Hypothalamus (tissue), 51 donors: ENCODE measurements at places on chromosomes 3 and 15.
A peak's percentile ranks its signal among the peaks of the same experiment; 100 is the strongest.

DNA sequence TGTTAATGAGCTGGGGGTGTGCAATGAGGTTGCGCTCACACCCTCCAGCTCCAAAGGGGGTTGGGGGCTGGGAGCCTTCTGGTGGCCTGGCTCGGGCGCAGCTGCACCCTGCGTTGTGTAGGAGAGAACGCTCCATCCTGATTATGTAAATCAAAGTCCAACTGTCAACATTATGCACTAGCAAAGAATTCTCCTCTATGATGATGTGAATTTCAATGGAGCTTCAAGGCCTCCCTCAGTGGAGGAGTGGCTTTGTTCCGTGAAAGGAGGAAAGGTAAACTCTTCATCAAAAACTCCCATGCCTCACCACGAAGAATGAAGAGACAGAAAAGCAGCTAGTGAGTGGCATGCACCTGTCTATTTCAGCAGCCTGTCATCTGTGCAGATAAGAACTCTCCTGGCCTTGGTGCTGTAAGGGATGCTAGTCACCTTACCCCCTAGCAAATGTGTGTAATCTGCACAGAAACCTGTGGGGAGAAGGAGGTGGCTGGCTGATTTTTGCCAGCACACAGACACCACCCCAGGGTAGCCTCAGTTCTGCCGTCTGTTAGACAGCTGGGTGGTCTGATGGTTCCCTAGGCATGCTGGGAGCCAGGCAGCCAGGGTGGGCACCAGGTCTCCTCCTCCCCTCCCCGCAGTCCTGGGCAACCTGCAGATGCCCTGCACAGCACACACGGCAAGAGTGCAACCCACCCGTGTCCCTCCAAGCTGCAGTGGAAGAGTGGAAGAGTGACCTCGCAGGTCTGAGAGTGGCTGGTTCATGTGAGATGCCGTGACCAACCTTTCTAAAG is 47.0 kb upstream of the TRPM1 start:
- no peak for DNase-seq

GRCh38 chr3:160472344-160472743 is 22.8 kb upstream of the TRIM59 start:
- no peak for DNase-seq

- DNase-seq: no peak
Measured at GRCh38 chr3:145727476-145727875, 433.5 kb downstream of the PLOD2 start.

DNA sequence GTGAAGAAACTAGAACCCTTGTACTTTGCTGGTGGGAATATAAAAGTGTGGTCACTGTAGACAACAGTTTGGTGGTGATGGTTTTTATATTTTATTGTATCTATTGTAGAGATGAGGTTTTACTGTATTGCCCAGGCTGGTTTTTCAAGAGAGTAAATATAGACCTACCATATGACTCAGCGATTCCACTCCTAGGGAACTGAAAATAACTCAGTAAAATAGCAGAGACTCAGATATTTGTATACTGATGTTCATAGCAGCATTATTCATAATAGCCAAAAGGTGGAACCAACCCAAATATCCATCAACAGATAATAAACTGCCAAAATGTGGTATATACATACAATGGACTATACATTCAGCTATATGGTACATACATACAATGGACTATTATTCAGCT is 68.8 kb upstream of the IL12A start:
- DNase-seq: no peak

DNA sequence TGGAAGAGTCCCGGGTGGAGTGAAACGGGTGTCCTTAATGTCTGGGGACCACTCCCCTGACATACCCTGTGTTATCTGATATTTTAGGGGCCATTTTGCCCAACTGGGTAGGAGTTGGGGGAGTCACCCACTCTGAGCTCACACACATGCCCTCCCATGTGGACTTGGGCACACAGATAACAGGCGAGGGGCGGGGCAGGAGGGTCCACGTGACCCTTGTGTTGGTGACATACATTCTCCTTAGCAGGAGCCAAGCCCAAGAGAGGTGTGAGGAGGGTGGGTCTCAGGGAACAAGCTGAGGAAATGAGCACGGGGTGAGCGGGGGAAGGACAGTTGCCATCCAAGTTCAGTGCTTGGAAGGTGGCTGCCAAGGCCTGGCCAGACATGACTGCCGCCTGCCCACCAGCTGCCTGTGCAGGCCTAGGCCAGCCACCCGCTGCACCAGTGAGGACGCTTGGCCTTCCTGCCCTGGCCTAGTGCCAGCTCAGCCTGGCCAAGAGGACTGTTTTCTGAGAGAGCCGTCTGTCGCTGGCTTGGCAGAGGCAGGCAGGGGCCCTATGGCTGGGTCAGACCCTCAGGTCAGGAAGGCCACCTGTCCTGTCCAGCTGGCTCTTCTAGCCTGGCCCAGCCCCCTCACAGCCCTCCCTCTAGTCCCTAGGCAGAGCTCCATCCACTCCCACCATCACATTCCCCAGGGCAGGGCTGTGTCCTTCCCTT is 31.3 kb upstream of the TMEM115 start:
- DNase-seq: peak; percentile 58

DNA sequence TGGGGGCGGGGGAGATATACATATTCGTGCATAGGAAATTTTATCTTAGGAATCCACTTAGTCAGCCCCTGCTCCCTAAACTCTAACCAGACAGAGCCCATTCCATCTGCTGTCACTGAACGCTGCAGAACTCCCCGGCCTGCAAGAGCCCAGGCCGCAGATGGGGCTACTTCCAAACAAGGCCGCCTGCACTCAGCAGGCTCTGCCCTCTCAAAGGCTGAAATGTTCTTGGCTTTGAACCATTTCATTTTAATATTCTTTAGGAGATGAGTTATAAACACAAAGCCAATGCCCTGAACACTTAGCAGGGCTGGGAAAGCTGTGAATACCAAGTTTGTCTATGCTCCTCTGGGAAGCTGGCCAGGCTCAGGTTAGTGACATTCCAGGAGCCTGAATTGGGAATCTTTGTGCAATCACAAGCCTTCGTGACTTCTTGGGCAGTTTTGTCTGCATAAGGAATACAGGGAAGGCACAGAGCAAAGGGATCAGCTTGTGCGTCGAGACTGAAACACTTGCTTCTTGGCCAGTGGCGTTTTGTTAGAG is 65.0 kb downstream of the SYNM start:
- DNase-seq: no peak

DNA sequence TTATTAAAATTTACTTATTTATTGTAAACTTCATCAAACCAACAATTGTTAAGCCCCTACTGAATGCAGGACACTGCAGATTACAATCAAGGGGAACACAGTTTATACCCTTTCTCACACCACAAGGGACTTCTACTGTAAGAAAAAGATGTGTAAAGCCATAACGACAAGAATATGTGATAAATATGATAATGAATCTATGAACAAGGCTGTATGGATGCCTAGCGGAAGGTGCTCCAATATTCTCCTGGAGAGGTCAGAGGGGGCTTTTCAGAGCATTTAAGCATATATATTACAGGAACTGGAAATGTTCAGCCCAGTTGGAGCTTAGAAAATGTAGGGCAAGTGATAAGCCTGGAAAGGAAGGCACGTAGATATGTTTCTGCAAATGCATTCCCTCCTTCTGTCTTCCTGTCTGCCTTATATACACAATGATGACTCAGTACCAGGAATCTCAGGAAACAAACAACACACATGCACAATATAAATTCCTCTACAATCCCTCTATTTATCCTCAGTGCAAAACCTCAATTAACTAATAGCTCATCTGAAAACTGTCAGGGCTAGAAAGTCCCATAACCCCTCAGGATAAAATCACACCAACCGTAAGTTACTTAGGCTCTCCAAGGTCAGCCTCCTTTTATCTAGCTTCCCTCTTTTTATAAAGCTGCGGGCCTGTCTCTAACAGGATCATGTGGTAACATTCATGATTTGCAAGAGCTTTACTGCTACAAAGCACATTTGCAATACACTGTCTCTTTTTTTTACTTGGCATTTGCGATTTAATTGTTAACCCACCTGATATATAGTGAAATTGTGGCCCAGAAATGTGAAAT is 393.1 kb downstream of the LPP start:
- no peak for DNase-seq

DNA sequence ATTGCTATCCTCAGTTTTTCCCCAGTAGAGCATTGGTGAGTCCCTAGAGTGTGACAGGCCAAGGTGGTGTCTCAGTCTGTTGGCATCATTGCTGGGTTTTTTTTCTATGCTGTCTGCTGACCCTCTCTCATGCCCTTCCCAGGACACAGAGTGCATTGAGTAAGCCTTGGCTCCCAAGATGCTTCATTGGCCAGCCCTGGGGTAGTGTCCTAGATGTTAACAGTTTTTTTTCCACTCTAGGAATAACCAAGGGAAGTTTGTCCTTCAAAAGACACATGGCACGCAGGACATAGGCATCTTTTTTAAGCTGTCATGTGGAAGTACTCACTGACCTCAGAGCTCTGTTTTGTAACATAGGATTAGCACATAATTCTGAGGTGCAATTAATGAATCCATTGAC is 19.5 kb downstream of the ADAMTSL3 start:
- no peak for DNase-seq

- DNase-seq: no peak
Measured at GRCh38 chr15:89958107-89958805, 42.9 kb upstream of the ZNF710 start.

DNA sequence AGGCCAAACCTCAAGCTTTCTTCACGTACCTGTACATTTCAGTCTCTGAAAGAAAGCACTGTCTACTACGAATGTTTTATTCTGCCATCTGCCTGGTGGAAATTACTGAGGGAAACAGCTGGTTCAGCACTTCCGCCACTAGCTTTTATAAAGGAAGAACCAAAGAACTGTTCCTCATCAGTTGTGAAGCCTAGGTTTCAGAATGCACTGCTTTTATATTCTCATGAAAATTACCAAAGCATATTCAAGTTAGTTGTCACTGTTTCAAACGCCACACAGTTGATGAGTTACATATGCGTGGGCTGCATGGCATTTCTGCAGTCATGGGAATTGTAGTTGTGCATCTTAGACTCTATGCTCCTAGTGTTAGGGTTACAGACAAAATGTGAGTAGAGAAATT is 21.5 kb upstream of the ZBTB38 start:
- DNase-seq: no peak

GRCh38 chr3:9761919-9762318 is 7.8 kb downstream of the CAMK1 start:
- no peak for DNase-seq

DNA sequence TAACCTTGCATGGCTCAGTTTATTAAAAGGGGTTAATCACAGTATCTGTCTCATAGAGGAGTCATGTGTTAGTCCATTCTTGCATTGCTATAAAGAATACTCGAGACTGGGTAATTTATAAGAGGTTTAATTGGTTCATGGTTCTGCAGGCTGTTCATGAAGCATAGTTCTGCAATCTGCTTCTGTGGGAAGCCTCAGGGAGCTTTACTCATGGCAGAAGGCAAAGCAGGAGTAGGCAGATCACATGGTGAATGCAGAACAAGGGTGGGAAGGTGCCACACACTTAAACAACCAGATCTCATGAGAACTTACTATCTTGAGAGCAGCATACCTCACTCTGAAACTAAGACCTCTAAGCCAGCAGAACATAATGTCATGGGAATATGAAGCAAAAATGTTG is 42.2 kb upstream of the PTX3 start:
- DNase-seq: no peak

GRCh38 chr3:157175691-157176507 is 16.0 kb upstream of the CCNL1 start:
- DNase-seq: no peak

- no peak for DNase-seq
Measured at GRCh38 chr3:22284559-22284958, 533.5 kb upstream of the ZNF385D start.

DNA sequence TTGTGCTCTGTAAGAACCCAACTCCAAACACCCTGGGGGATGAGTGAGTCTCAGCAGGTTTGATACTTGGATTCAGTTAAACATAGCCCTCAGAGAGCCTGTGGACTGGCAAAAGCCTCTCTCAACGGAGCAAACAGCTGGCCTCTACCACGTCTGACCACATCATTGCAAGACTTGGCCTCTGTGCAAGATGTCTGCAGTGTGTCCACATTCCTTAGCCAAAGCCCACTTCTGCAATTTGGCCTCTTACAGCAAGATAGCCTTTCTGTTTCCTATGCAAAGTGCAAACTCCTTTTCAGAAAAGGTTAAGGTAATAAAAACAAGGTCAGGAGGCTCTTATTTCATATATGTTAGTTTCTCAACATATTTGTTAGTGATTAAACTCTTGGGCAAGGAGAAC is 27.9 kb downstream of the FBN1 start:
- DNase-seq: no peak

GRCh38 chr15:100891307-100892012 is 11.8 kb downstream of the ALDH1A3 start:
- DNase-seq: no peak

DNA sequence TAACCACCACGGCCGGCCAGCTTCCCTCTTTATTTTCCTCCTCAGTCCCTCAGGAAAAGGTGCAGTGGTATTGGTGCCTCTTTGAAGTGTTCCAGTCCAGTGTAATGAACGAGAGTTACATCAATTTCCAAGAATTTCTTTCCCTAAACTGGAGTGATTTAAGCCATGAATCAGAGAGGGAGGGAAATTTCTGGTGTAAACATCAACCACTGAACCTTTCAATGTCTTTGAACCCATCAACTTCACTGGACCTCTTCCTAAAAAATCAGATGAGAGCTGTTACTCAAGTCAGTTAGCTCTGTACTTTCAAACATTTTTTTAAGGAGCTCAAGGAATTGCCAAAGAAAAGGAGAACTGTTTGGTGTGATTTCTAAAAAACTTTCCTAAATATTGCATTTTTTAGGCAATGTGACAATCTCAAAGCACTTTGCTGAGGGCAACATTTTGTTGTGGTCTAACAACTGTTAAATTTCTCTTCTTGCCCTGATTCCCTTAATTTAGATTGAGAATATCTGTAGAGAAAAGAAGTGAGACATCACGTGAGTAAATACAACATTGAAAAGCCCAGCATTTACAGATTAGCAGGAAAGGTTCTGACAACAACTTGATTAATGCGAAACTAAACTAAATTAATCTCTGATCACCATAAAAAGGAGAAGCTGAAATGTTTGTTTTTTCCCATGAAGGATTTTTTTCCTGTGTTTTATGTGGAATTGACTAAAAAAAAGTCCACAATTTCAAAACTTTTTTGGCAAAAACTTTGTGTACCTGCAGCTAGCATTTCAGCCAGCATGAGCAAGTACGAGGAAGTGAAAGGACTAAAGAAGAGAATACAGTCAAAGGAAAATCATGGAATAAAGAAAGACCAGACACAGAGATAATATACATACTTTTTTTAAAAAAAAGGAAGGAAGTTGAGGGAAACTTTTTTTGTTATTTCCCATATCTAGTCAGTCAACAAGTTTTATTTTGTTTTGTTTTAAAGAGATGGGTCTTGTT is 9.1 kb upstream of the DAZL start:
- no peak for DNase-seq

- no peak for DNase-seq
Measured at GRCh38 chr3:152094406-152094805, 174.3 kb upstream of the MBNL1 start.

- no peak for DNase-seq
Measured at GRCh38 chr15:20348900-20349773, 192.5 kb downstream of the GOLGA6L6 start.

- DNase-seq: no peak
Measured at GRCh38 chr15:70722266-70723121, 40.9 kb downstream of the UACA start.

DNA sequence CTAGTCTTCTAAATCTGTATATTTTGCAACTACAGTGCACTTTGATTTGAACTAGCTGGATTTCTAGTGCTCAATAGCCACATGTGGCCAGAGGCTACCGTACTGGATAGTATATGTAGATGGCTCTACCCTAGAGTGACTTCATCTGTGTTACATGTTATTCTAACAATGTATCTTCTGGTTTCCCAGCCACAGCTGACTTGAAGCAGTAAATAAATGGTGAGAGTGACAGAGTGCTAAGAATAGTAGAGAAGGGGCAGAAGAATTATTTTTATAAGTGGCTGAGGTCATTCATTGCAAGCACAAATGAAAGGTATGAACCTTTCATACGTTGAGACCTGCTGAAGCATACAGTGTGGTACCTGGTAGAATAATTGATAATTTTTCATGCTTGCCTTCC is 30.9 kb downstream of the KAT2B start:
- DNase-seq: no peak
